ENCODE measurements at places on chromosomes 5 and 9.
A peak's percentile ranks its signal among the peaks of the same experiment; 100 is the strongest.

- no peak for DNase-seq
These were observed 183.3 kb downstream of the SEC61B start for GRCh38 chr9:99405359-99405758.

DNA sequence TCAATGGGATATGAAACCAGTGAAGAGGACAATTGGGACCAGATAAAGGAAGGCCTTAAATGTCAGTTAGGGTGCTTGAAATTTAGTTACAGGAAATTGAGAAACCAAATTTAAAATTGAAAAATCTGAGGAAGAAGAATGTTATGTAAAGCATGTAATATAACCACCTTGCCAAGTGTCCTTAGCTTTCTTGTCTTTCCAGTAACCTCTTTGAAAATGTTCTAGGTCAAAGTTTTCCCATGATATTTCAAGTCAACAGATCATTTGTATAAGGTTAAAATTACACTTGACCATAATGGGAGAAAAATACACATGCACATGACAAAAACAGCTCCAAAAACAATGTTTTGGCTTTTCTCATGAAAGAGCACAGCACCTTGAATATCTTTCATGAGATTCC lies 21.1 kb downstream of the LOX start:
- no peak for DNase-seq

DNA sequence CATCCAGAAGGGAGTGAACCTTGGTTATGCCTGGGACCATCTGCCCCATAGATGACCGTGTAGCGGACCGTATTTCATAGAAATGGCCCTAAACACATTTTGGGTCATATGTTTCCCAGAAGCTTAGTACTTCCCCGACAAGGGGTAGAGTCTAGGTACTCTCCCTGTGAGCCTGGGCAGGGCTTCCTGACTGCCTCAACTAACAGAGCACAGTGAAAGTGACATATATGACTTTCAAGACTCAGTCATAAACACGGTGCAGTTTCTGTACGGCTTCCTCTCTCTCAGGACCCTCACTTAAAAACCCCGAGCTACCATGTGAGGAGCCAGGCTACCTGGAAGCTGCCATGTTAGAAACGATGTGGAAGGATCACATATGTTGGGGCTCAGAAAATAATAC lies 20.9 kb downstream of the C9orf57 start:
- DNase-seq = no peak

DNA sequence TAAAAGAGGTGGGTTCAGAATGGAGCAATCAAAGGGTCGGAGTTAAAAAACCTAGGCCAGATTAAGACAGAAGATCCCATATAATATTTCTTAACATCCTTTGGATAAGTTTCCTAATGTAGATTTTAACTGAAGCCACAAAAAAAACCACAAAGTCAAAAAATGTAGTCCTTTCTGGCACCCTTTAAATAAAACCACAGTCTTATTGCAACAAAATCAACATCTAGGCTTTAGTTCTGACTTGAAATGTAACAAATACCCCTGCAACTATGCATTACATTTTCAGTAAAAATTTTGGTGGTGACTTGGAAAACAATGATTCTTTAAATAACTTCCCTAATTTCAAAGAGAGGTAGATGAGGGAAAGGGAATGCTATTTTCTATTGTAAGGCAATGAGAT lies 109.2 kb downstream of the PSAT1 start:
- no peak for DNase-seq

GRCh38 chr5:131994090-131994489 lies 17.4 kb downstream of the ACSL6 start:
- DNase-seq = no peak

DNA sequence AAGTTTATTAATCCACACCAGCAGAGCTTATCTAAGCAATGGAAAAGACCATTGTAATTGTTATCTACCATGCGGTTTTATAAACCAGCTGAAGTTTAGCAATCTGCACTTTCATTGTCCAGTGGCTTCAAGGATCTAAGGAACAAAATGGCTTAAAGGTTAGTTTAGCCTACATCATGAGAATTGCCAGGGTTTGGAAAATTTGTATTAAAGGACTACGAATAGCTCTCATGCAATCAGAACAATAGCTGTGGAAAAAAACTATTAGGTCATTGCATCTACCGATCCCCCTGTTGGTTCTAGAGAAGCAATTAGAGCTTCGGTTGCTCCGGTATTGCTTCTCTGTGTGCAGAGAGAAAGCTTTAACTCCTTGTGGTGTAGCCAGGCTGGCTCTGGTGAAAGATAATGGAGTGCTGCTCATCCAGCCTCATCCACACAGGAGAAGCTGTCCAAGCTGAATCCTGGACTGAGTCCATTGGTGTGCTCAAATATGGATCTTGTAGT lies 86.3 kb upstream of the SLC12A2 start:
- DNase-seq = no peak

DNA sequence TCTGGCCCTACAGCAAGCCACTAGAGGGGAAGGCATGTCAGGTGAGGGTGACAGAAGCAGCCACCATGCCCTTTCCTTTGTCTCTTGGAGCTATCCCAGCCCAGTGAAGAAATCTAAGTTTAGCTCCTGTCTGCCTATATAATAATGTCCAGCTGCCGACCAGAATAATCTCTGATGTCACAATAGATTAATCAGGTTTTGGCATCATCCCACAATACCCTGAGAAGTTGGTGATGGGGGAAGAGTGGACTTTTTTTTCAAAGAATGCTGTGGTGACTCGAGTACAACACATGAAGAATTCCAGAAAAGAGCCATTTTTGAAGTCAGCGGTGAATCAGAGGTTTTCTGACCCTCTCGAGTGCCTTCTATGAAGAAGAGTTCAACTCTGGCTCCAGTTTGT lies 1.7 kb upstream of the TSLP start:
- no peak for DNase-seq

- no peak for DNase-seq
These were observed 91.8 kb downstream of the SEMA5A start for GRCh38 chr5:9454012-9454481.

- no peak for DNase-seq
These were observed 73.5 kb downstream of the CHSY3 start for GRCh38 chr5:129977810-129978209.

DNA sequence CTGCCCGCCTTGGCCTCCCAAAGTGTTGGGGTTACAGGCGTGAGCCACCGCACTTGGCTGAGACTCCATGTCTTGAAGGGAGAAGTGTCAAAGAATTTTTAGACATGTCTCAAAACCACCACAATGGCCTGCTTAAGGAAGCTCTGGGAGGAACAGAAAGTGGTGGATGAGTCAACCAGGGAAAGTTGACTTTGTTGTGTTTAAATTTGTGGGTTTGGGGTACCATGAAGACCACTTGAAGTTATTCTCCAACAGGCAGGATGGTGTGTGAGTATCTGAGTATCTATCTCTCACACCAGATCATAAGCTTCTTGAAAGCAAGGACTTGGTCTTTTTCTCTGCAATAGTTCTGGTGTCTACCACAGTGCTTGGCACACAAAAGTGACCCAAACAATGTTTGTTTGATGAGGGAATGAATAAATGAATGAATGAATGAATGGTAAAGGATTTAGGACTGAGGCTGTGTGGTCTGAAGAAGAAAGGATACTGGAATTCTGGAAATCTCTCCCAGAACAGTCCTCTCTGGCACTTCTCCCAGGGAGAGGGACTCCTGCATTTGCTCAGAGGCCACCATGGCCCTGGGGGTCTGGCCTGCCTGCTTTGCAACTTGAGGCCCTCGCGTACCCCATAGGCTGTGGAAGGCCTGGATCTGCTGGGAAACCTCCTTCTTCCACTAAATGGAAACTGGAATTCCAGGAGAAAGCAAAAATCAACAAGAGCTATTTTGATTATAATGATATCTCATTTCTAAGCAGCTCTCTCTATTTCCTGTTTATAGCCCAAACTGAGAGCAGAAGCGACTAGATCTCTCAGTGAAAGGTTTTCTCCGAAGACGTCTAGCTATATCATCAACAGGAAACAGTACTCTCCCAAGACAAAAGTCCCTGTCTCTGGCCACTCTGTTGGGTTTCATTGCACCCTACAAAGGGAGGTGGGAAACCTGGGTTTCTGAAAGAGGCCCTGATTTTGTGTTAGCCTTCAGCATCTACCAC lies 187.9 kb downstream of the PALM2AKAP2 start:
- peak; percentile 75 for DNase-seq

GRCh38 chr5:15034379-15034778 lies 162.8 kb upstream of the ANKH start:
- DNase-seq = no peak

All from endothelial cell of umbilical vein (primary cell).